ENCODE measurements at places on chromosomes 7 and 10.

- no peak for DNase-seq
Measured at GRCh38 chr10:119308551-119309422, 101.4 kb downstream of the GRK5 start.

GRCh38 chr7:46559194-46559832 lies 638.2 kb upstream of the IGFBP3 start:
- no peak for DNase-seq

- peak; percentile 49 for DNase-seq
Measured at GRCh38 chr10:128078136-128078969, 47.9 kb downstream of the MKI67 start.

GRCh38 chr7:137592232-137592896 lies 248.8 kb upstream of the PTN start:
- DNase-seq = peak; percentile 12

DNA sequence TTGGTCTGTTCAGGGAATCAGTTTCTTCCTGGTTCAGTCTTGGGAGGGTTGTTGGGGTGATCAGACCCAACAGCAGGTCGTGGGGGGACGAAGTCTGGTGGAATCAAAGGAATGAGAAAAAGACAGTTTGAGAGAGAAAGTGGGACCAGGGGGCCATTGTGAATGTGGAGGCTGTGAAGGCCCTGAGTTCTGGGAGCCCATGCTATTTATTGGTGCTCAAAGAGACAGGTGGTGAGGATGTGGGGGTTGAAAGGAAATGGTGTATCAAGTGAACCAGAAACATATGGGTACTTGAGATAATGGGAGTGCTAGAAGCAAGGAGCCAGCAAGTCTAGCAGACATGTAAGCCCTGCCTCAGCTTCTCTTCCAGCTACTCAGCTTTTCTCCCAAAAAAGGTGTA lies 84.1 kb downstream of the CCSER2 start:
- DNase-seq = no peak

DNA sequence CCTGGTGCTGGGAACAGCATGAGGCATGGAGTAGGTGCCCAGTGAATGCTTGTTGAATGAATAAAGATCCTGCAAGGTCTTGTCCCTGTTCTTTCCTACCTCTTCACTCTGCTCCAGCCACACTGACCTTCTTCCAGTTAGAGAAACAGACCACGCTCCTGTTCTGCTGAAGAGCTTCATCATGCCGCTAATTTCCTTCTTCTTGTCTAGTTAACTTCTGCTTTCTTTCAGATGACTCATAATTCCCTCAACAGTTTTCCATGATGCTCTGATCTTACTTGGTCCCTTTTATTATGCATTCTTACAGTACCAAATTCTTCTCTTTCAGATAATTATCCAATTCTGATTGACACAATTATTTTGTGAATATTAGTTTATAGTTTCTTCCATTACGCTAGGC lies 59.5 kb upstream of the C1QL3 start:
- DNase-seq = no peak

- no peak for DNase-seq
Measured at GRCh38 chr7:91620827-91621226, 259.7 kb downstream of the MTERF1 start.

DNA sequence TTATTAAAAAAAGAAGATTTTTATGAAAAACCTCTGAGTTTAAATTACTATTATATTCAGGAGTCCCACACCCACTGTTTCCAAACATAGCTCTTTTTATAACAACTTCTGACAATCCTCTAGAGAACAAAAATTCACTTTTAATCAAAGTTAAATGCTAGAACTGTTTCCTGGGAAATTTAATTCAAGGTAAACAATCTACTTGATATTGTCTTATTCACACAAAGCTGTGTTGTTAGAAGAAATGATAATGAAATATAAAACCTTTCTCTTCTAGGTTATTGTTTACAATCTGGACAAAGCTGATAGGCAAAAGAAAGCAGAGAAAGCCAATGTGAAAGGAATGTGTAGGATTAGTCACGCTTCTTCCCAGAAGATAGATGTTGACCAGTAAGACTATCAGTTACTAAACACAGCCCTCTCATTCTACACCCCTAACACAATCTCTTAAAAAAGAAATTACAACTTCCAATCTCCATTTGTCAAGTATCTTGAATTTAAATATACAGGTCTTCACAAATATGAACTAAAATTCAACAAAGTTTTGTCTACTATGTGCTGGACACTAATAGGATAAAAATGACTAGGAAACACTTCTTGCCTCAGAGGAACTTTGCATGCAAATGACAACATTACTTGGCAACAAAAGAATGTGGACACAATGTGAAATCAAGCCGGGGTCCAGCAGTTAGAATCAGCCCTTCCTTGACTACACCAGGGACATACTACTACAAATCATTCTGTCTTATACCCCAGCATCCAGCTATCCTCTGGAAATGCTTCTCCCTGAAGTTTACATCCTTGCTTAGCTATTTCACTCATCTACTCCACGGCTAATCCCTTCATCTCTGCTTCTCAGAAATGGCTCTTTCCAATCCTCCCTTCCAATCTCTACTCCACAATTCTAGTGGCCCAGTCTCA lies 123.7 kb downstream of the IMMP2L start:
- DNase-seq = no peak

GRCh38 chr10:76866841-76867586 lies 770.6 kb downstream of the KCNMA1 start:
- no peak for DNase-seq

DNA sequence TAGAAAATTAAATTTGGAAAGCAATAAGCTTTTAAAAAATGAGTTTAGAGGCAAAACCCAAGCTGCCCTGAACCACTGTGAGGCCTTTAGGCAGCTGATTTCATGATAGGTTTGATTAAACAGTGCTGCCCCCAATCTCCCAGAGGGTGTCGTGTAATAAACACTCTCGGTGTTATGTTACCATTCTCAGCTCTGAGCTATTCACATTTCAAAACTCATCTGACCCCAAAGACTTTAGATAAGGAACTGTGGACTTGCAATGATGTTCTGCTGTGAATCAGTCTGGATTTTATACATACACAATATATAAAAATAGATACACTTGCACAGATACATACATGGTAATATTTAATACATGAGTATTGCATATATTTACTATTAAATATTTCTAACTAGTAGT lies 120.4 kb downstream of the MALRD1 start:
- DNase-seq = no peak

DNA sequence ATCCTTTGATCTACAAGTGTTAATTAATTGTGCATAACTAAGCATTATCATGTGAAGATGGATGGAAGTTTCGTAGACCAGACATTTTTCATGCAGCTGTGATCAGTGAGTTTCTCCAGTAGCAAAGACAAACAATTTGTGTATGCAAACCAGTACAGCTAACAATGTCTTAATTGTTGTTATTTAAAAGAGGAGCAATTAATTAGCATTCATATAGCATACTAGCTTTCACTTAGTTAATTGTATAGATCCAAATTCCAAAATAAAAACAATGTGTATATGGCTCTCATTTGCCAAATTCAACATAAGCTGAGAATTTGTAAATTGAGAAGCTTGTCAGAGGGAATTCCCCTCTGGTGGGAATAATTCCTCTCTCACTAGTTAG lies 22.6 kb upstream of the PRKCQ start:
- DNase-seq = no peak

DNA sequence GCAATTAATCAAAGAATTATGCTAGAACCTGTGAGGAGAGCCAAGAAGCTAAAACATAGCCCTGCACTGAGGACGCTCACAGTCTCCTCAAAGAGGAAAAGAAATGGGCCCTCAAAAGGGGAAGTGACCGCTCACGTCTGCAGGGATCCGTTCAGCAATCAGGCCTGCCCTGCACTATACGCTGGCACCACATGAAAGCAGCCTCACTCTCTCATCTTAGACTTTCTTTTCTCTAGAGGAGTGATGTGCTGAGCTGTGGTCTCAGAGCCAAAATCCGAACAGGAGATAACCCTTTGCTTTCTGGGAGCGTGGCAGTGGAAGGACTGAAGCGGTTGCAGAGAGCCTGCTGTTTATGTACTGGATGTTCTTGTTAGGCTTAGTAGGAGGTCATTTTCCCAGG lies 6.3 kb upstream of the IL2RA start:
- DNase-seq = no peak

DNA sequence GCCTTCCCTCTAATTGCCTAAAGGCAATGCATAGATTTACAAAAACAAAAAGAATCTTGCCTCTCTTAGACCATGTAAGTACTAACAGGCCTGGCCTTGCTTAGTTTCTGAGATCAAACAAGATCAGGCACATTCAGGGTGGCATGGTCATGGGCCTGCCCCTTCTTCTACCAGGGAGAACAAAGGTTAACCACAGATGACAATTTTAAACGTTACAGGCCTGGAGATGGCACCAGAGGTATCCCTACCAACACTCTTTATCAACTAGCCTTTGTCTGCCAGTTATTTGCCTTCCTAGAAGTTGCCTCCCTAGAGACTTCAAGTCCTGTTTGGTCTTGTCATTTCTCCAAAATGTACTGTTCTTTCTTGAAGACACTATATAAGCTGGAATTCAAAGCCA lies 252.6 kb downstream of the DOCK4 start:
- DNase-seq = no peak

DNA sequence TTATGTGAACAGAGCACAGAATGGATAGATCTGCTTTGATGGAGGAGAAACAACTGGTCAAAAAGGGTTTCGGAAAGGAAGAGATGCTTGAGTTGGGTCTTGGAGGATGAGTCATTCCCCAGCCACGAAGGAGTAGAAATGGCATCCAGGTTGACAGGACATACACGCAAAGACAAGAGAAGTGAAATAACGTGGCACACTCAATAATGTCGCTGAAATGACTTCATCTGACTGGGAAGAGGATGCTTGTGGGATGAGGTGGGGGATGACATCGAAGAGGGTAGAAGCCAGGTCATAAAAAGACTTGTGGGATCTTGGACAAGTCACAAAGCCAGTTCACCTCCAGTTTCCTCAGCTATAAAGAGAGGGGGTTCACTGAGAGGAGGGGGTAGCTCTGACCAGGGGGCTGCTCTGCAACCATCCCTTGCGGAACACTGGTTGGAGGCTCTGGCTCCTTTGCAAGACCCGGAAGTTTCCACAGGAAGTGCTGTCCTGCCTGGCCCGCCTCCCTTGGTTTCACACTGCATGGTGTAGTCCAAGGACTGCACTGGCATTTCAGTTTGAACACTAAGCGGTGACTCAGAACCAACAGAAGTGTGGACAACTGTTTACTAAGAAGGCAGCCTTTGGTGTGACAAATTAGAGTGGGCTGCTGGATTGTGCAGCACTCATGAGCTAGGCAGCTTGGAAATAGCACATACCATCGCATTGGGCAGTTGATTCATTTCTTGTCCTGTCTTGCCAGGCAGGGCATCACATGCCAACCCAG lies 189.9 kb upstream of the ADO start:
- peak; percentile 42 for DNase-seq

- DNase-seq = no peak
Measured at GRCh38 chr10:1662438-1663025, 74.8 kb downstream of the ADARB2 start.

All from stimulated activated CD4-positive, alpha-beta T cell treated with anti-CD3 and anti-CD28 coated beads, Interleukin-2, amount 100 ng/mL, for 24 hours (primary cell).